ENCODE measurements at places on chromosomes 12 and 14. TPM values are rescaled to one million over a fixed set of nuclear protein-coding genes. Genes with fewer than 3 reads are reported as not detected.

Gene C12orf54
- total RNA-seq, result 0.41 TPM

Gene TAS2R19
- 6.5 TPM for total RNA-seq

Gene GPD1
- total RNA-seq, result 0.43 TPM

DNA sequence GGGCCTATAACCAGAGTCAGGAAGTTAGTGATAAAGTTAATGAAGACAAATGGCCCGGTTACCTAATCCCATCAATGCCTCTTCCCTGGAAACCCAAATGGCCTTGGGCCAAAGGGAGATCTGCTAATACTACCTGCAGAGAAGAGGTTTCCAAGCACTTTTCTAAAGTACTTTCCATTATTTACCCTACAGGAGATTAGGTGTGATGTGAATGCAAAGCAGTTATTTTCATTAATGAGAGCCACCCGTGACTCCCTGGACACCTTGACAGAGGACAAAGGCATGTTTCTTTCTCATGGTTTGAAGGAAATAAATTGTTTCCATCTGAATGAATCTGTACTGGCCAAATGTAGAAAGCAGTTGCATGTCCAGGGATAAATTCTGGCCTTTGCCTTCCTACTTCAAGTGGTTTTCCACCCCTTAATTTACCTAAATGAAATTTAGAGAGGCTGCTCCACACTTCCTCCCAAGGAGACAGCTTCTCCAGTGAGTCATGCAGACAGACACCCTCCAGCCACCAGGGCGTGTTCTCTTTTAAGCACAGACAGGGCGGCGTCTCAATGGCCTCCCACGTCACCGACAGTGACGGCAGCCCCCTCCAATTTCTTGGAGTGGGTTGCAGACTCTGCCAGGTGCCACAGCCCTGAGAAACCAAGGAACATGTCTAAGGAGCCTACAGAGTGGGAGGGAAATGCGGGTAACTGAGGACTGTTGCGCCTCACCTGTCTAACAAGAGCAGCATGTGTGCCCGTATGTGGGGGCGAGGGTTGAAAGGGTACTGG, 43.9 kb upstream of the GNPNAT1 start:
- ATAC-seq, result peak; percentile 40

DNA sequence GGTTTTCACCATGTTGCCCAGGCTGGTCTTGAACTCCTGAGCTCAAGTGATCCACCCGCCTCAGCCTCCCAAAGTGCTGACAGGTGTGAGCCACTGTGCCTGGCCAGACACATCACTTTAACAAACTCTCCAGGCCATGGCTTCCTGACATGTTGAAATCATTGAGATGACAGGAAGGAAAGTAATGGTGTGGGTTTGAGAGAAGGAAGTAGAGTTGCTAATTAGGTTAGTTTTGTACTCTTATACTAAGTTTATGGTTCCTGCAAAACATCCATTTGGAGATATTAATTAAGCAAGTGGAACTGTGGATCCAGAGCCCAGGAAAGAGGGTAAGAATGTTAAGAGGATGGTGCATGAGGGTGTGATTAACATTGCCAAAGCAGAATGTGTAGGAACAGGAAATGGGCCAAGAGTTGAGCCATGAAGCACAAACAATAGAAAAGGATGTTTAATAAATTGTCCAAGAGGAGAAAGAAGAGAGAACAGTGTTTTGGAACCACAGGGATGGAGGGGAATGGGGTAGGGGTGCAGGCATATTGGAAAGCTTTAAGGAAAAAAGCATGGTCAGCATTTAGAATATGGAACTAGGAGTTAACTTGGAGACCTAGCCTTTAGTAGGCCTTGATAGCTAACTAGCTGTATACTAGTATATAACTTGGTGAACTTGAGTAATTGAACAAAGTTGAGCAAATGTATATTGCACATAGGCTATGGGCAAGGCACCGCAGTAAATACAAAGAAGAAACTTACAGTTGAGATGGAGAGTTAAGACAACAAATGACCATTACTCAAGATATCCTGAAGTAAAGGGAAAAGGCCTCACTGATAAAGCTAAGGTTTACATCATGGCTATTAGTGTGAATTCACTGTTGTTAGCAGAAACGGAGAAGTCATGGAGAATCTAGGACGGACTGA, 91.3 kb upstream of the DNM1L start:
- ATAC-seq, result no peak

GRCh38 chr14:23984891-23985602, 3.7 kb upstream of the DHRS4L2 start:
- ATAC-seq, result no peak

- no peak for ATAC-seq
Observed at GRCh38 chr12:93370947-93371346, 6.8 kb upstream of the NUDT4 start.

GRCh38 chr14:49294621-49295148, 291.5 kb downstream of the RPS29 start:
- peak; percentile 92 for ATAC-seq

DNA sequence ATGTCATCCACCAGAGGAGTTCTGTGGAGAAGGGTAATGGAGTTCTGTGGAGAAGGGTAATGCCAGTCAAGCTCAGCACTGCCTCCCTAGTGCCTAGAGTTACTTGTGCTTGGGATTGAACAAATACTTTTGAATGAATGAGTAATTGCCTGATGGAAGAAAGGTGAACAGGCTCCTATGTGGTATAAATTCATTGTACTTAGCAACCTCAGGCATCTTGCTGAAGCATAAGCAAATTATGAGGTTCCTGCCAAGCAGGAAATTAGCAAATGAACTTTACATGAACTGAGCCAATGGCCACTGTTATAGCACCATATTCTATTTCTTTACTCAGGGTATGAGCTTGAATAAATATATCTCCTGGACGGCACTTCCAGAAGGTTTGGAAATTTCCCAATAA, 1047.2 kb downstream of the SLC6A15 start:
- ATAC-seq, result no peak

DNA sequence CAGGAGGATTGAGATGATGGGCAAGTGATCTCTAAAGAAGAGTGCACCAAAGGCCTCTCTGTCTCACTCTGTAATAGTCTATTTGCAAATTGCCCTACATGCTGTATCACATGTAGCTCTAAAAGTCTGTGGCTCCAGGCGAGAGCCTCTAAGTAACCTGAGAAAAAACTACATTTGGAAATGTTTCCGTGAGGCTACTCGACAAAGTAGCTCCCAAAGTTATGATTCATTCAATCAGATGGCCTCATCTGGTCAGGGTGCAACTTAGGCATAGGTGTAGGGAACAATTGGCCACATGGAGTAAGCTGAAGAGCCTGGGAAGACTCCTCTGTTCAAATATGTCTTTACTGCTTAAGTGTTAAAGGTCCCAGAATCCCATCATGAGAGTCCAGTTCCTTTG, 155.4 kb upstream of the PLEKHG7 start:
- ATAC-seq, result no peak

DNA sequence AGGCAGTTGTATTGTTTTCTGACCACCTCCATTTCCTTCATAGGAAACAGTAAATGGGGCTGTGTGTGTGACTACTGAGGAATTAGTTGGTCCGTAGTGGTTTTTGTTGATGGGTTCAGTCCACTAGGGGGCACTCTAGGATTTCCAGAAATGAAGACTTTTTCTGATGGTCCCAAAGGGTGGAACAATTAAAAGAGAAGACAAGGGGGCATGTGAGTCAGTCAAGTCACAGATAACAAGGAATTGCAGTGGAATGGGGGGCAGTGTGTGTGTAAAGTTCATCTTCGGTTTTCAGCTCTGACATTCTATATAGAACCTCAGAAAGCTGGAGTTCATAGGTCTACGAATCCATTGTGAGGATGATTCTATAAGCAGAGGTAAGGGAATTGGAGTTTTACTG, 186.6 kb upstream of the OR4E1 start:
- no peak for ATAC-seq

DNA sequence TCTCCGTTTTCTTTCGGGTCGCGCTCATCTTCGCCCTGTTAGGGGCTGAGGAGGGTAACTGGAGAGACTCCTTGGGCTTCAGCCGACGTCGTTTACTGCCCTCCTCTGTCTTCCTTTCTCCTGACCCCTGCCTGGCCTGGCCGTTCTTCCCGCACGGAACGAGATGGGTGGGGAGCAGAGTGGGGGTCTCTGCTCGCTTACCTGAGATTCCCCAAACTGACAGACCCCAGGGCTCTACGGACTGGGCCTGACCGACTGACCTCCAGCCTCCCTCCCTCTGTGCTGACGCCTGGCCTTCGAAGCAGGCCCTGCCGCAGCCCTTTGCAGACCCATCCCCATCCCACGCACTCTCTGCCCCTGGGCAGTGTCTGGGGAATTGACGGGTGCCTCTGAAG, 439 bp downstream of the GOLGA5 start:
- ATAC-seq, result peak; percentile 0

DNA sequence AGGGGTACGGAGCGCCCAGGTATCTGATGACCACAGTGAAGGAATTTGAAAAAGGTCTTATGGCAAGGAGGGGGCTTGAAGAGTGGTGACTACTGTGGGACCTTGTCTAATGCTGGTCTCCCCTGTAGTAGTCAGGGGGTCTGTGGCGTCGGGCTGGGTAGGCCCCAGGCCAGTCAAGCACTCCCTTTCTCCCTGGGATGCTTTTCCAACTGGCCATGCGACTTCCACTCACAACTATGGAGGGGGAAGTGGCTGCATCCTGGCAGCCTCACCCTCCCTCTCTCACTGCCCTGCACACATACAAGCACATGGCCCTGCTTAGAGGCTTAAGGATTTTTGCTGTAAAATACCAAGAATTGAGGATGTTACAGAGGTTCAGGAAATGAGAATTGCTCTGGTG, 4.1 kb downstream of the TSPAN11 start:
- no peak for ATAC-seq

- no peak for ATAC-seq
Observed at GRCh38 chr12:107090711-107091110, 2.6 kb downstream of the CRY1 start.

DNA sequence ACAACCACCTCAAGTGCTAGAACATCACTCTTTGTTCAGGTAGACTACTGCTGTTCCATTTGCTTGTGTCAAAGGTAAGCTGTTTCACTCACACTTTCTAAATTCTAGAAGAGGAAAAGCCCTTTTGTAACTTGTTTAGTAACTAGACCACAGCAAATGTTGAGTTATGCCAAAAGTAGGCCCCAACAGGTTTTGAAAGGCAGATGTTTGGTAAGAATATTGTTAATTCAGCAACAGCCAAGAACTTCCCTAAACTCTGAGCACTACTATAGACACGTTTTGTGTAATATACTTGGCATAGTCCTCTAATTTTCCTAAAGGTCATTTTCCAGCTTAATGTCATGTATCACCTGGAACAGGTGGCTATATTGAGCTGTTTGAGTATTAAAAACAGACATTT, 79.0 kb downstream of the DCAF5 start:
- ATAC-seq, result no peak

DNA sequence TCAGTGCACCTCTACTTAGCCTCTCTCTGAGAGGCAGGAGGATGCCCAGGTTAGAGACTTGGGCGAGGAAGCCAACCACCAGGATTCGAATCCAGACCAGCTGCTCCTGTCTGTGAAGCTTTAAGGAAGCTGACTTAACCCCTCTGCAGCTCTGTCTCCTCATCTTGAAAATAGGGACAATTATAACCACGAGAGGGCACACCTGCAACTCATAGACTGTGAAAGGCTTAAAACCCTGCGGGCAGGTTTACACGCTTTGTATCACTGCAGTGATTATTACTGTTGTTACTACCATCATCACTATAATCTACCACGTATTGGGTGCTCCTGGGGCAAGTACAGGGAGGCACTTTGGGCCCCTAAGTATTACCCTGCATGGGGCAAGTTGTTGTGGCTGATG, 379.8 kb downstream of the VRK1 start:
- no peak for ATAC-seq

DNA sequence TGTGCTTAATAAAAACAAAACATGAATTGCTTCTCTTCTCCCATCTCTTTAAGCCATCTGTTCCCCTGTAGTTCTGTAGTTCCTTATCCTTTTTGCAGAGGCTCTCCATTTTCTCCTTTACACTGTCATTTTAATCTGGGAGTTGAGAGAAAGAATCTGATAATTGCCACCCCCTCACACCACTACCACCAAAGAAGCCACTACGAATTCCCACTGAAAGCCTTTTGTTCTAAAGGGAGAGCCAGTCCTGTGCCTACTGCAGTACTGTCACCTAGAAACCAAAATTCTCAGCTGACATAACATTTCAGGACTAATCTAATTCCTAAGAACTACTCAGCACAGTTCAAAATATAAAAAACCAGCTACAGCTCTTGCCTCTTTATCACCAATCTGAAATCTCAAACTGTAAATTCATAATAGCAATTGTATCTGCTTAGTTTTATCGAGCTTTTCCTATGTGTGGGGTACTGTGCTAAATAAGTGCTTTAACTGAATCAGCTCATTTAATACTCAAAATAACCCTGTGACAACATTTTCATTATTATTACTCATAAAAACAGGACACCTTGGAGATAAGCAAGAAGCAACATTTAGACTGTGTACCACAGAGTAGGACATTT, 72.4 kb downstream of the SPPL3 start:
- no peak for ATAC-seq

- no peak for ATAC-seq
Observed at GRCh38 chr14:49218436-49219092, 367.6 kb downstream of the RPS29 start.

DNA sequence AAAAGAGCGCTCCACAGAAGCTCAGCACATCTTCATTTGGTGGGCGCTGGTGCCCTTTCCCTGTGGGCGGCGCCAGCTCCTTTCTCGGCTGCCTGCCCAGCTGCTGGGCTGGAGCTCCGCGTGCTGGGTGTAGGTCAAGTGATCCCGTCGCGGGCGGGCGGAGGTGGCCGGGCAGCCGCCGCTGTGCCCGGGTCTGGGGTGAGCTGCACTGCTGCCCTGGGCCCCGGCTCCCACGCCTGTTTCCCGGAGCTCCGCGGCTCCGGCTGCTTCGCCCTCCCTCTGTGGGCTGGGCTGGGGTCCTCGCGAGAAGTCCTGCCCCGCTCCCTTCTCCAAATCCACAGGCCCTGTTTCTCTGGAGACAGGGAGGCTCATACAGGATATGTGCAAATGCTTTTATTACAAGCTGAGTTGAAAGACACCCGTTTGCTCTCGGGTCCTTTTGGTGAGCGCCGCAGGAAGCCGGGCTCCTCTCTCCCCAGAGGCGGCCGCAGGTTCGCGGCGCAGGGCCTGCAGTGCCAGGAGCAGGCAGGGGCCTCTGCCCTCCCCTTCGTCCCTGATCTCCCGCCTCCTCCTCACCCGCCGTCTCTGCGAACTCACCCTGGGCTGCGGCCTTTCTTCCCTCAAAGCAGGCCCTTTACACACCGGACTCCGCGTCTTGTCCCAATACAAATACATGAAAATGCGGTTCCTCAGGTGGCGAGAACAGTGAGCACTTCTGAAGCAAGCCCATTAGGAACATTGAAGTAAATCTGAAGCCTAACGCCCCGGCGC, 67.8 kb upstream of the CAPRIN2 start:
- ATAC-seq, result peak; percentile 93

GRCh38 chr12:14261096-14261495, 104.4 kb upstream of the ATF7IP start:
- no peak for ATAC-seq

- no peak for ATAC-seq
Observed at GRCh38 chr12:58557171-58557570, 363.1 kb downstream of the LRIG3 start.

- no peak for ATAC-seq
Observed at GRCh38 chr14:71645656-71646055, 286.6 kb upstream of the RGS6 start.

DNA sequence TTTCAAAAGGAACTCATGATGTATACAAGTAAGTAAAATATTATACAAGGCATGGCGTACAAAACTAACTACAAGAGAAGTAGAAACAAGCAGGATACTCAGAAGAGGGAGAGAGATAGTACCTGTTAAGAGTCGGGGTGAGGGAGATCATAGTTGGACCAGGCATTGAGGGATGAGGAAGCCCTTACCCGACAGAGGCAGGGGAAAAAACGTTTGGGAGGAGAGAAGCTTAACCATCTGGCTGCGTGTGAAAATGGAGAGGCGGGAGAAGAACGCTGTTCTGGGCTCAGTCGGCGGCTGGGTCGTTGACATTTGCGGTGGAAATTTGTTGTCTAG, 575 bp upstream of the FMNL3 start:
- ATAC-seq, result no peak

Measured in motor neuron (in vitro differentiated cells).